ENCODE measurements at places on chromosomes 7 and 10. TPM values are rescaled to one million over a fixed set of nuclear protein-coding genes. Genes with fewer than 3 reads are reported as not detected.

Gene RBM20
- 81.9 TPM for total RNA-seq

DNA sequence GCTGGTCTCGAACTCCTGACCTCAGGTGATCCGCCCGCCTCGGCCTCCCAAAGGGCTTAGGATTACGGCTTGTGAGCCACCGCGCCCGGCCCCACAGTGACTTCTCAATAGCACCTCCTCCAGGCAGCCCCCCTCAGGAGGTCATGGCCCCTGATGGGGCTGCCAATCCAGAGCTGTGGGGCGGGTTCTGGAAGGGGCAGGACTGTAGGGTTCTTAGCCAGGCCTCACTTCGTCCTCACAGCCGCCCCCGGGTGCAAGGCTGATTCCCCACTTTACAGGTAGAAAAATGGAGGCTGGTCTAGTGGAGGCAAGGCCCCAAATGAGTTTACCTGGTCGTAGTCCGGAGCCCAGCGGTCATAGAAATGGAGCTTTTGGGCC, 638 bp downstream of the METTL27 start:
- DNase-seq, result no peak

Gene GJD4
- not detected for total RNA-seq

DNA sequence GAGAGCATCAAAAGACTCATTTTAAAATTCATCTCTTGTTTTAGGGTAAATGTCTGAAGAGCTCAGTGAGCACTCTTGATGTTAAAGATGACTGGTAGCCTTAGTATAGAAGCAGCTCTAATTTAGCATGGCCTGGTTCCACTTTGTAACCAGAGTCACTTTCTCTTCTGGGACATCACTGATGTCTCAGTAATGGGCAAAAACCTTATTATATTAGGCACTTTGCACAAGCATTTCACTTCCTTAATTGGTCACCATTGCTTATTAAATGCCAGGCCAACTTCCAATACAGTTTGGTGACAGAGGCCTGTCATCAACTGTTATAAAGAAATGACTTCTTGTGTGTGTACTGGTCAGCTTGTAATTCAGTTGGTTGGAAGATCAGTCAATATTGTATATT, 53.0 kb downstream of the STEAP1B start:
- no peak for DNase-seq

DNA sequence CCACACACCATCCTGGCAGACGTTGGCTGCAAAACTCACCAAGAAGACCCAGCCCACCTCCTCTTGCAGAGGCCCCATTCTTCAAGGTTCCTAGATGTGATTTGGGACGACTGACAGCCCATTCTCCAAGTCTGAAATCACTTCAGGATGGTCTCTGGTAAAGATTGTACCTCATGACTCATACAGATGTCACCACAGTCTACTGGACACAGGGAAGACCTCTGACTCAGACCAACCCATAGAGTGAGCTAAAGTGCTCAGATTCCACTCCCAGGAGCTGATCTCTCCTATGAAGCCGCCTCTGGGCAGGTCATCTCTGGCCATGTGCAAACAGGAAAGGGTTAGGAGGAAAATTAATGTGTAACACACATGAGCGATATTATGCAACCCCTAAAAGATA, 102.4 kb upstream of the VWC2 start:
- no peak for DNase-seq

All from right cardiac atrium (tissue), 5 donors.